ENCODE measurements at places on chromosomes 5 and 9.

GRCh38 chr9:79581794-79582193 lies 10.0 kb downstream of the TLE4 start:
- peak; percentile 90 for DNase-seq

GRCh38 chr9:8027351-8027750 lies 227.8 kb upstream of the DMAC1 start:
- no peak for DNase-seq

- no peak for DNase-seq
Observed at GRCh38 chr5:119383008-119383407, 27.2 kb downstream of the TNFAIP8 start.

- DNase-seq: peak; percentile 51
Observed at GRCh38 chr5:96969366-96969765, 33.5 kb downstream of the LNPEP start.

- no peak for DNase-seq
Observed at GRCh38 chr9:121662891-121663580, 11.6 kb downstream of the DAB2IP start.

- no peak for DNase-seq
Observed at GRCh38 chr9:136326761-136327303, 507 bp upstream of the GPSM1 start.

DNA sequence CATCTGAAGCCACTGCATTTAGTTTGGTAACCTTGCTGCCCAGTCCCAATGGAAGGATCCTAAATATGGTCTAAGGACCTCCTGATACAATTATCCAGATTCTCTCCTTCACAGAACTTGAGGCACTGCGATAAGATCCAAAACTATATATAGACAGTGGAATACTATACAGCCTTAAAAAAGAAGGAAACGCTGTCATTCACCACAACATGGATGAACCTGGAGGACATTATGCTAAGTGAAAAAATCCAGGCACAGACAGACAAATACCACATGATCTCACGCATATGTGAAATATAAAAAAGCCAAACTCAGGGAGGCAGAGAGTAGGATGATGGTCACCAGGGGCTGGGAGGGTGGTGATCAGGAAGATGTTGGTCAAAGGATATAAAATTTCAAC lies 2.8 kb upstream of the IL4 start:
- DNase-seq: no peak

DNA sequence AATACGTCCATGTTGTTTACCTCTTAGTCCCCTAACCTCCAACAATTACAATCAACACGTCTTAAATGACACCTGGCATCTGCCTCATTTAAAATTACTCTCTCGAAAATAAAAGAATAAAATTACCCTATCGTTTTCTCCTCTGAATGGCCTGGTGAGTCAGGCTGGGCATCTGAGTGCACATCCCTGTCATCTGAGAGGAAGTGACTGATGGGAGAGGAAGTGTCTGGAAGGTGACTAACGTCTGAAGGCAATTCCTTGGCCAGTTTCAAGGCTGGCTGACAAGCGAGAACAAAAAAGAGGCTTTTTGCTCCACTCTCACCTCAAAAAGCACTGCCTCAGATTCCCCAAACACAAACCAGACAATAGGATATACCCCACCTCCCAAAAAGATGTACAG lies 57.7 kb downstream of the MAPKAP1 start:
- peak; percentile 83 for DNase-seq

DNA sequence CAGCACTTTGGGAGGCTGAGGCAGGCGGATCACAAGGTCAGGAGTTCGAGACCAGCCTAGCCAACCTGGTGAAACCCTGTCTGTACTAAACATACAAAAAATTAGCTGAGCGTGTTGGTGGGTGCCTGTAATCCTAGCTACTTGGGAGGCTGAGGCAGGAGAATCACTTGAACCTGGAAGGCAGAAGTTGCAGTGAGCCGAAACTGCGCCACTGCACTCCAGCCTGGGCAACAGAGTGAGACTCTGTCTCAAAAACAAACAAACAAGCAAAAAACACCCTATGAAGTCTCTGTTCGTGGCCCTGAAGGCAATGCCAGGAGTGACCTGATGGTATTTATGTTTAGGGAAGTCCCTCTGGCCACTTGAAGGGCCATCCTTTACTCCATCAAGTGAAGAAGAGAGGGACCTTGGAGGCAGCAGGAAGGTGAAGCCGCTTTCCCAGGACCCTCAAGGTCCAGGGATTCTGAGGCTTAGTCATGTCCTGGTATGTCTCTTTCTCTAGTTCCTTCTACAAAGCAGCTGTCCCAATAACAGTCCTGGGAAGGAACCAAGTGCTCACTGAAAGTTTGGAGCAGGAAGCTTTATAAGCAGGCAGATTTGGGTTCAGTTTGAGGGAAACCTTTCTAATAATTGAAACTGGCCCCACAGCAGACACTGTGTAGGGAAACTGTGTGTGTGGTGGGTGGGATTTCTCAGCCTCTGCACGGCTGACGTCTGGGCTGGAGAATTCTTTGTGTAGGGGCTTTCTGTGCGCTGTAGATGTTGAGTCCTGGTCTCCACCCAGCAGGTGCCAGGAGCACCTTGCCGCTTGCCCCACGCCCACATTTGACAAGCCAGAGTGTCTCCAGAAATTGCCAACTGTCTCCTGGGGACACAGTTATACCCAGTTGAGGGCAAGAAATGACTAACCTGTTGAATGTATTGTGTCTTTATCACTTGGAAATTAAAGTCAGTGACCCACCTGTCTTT lies 12.5 kb downstream of the PHF2 start:
- DNase-seq: peak; percentile 35

DNA sequence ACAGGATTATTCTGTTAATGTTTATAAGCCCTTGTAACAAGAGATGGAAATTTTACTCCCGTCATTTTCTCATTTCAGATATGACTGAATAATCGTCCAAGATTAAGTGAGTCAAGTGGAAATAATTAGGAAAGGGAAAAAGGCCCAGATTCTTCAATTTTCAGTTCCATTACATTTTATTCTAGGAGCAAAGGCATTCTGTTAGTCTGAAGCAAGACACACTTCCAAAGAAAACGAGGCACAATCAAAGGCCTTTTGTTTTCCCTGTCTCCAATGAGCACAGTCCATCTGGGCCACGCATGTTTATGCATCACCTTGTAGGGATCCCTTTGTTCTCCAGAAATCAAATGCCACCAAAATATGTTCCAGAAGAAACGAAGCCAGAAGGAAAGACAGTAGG lies 382.9 kb upstream of the RFX3 start:
- DNase-seq: peak; percentile 38

DNA sequence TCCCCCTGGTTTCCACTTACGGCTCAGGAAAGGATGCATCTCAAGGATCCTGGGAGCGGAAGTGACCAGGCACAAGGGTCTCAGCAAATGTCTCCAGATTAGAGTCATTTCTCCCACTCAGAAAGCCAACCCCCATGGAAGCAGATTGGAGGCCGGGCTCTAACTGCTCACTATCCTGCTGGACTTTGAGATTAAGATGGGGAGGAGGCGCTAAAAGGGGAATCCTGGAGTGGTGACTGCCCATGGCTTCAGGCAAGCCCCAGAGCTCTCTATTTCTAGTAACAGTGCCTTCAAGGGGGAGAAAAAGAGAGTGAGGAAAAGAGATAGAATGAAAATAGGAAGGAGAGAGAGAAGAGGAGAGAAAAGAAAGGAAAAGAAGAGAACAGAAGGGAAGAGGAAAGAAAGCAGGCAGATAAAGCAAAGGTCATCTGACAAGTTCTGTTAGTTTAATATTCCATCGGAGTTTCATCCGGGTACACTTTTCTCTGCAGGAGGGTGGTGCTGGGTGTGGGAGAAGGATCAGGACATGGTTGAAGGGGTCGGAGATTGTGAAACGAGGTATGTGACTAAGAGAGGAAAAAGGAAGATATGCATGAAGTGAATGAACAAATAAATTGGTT lies at the start of gene AGXT2:
Gene AGXT2, minus strand, starts transcription at position 165 of the 620 bp plus-strand sequence. Its CDS starts 57 bp downstream, at position 108.
- no peak for DNase-seq

DNA sequence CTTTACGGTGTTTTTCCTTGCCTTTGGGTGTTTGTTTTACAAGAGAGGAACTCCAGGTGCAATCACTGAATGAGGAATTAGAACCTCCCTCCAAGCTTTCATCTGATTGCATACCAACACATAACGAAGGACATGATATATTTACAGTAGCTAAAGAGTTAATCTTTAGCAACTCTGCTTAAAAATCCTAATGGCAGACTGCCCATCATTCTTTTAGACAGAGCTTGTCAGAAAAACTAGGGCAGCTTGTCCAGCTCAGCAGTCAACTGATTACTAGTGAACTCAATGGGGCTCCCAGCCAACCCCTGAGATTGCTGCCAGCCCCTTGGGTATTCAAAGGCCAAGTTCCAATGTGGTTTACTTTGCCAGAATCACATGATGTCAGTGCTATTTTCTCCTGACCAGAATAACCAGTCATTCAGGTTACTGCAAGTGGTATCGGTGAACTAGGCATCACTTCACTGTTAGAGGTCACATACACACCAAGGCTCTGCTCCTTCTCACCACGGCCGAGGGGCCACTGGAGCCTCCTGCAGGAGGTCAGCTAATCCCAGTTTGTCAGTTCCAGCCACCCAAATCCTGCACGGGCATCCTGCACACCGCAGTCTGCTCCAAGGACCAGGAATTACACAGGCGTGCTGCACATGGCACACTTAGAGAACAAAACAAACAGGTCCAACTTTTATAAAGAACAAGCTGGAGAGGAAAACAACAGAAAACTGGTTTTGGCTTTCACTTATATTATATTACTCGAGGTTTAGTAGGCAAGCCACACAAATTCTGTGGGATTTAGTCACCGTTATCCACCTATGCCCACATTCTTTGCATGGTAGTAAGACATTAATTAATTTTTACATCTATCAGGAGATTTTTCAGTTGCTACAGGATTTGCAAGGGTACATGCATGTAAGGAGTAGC lies 62.5 kb downstream of the NFIB start:
- peak; percentile 62 for DNase-seq

- no peak for DNase-seq
Observed at GRCh38 chr9:69344459-69344858, 19.4 kb downstream of the ENTREP1 start.

Measured in AG10803 (cell line).